ENCODE measurements at places on chromosomes 2 and 18.
A peak's percentile ranks its signal among the peaks of the same experiment; 100 is the strongest.

DNA sequence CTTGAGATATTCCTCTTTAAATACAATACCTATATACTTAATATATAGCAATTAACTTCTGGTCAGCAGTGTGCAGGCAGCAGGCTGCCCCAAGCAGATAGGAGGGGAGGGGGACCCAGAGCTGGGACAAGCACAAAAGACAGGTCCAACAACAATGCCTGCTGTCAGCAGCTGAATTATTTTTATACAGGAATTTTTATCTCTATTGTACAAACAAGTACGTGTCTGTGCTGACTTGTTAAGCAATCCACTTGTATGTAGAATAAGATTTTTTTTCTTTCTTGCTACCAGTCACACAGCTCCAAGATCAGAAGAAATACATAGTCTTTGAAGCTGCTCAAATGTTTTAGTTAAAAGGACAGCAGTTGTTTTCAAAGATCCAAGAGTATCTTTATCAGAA lies 16.7 kb downstream of the BCL11A start:
- no peak for DNase-seq

- no peak for DNase-seq
Measured at GRCh38 chr2:24859968-24860600, 60.0 kb downstream of the ADCY3 start.

- no peak for DNase-seq
Measured at GRCh38 chr2:157296490-157296889, 29.1 kb downstream of the ERMN start.

DNA sequence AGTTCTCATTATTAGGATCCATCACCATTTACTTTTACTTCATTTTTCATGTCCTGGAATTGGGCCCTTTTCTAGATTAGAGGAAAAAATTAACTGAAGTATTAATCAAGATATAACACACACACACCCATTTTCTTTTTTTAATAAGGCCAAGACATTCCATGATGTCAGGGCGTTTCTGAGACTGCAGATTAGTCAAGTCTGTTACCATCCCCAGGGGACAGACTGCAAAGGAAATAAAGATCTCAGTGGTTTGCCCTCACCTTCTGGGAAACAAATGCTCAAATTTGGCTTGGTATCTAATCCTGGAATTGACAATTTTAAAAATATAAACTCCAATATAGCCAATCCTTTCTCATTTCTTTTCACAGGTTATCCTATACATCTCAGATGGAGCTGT lies 27.4 kb downstream of the RMP24 start:
- no peak for DNase-seq

DNA sequence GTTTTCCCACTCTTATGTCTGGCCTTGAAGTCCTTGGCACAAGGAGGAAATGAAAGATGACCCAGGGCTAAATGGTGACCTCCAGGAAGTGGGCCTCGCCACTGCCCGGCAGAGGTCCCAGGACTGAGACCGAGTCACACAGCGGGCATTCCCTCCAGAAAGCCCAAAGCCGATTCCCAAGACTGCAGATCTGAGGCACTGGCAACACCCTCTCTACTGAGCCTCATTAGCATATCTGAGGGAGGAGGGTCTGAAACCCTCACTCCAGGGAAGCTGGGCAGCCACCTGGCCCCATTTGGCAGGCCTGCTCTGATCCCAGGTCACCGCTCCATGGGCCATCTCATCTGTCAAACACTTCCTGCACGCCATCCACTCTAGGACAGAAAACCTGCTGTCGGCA lies 29.1 kb downstream of the FAM178B start:
- no peak for DNase-seq

GRCh38 chr2:220893411-220893810 lies 678.7 kb downstream of the EPHA4 start:
- DNase-seq = no peak

DNA sequence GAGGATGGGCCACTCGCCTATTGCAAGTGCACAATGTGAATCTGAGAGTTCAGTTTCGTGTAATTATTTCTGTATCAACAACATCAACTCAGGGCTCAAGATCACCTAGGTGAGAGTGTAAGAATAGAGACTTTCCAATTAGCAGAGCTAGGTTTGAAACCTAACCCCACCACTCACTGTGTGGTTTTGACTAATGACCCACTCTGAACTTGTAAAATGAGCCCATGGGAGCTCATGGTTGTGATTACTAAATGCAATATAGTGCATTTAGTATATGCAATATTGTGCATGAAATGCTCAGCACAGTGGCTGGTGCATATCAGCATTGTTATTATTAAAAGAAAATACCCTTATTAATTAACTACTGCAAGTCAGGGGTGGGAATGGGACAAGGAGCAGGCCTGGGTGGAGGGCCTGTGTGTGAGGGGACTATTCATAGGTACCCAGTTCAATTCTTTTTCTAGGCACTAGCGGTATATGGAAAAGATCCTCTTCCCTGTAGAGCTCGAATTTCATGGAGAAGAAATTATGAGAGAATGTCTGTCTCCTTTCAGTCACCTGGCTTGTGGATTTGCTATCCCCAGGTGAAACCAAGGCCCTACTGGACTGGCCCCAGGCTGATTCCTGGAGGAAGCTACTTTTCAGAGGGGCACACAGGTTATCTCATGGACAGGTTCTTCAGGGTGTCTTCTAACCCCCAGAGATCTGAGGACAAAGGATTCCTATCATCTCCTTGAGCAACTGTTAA lies 169.5 kb downstream of the GFPT1 start:
- no peak for DNase-seq

- no peak for DNase-seq
Measured at GRCh38 chr2:3036432-3037125, 341.0 kb downstream of the EIPR1 start.

DNA sequence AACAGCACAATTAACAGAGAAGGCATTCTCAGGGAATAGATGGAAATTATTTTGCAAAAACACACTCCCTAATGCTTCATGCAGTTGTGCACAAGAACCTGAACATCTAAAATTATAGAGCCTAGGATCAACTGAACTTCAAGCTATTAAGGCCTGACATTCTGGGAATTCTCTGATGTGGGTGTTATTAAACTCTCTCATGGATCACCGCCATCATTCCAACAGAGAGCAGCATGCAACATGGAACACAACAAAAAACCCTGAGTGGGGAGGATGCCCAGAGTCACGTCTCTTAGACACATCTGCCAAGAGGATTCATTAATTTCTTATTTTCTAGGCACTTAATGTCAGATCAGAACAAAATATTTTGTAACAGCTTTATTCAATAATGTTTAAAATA lies 543.8 kb downstream of the ERBB4 start:
- DNase-seq = no peak

DNA sequence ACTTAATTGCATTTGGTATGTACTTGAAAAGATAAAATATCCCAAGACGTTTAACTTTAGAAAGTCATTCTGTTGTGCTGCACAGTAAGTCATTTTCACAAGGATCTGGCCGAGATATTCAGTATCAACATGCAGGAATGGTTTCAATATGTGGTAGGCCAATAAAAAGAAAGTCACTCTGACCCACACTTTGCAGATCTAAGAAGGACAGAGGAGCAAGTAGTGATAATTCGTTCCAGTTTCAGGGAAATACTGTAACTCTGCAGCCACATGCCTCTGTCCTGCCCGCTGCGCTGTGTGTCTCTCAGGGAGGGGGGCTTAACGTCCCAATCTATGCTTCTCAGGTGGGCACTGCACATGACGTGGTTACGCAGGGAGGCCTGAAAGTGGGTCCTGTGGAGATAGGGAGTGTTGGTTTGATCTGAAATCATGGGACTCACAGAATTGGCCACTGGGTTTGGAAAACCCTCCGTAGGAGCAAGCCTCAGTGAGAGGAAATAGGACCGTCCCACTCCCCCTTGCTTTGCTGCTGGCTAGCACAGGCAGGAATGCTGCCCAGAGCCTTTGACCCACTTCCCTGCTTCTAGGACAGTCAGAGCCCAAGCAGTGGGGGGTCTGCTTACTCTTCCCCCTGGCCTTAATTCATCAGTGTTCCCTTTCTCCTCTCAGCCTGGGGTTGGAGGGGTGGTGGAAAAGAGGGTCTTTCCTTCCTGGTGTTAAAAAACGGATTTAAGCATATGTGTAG lies 314.7 kb upstream of the SPRED2 start:
- no peak for DNase-seq

GRCh38 chr2:109005686-109006204 lies 16.7 kb upstream of the EDAR start:
- DNase-seq = no peak

GRCh38 chr2:202780514-202781021 lies 91.0 kb downstream of the ICA1L start:
- DNase-seq = peak; percentile 42

GRCh38 chr18:26543373-26543772 lies 5.0 kb downstream of the KCTD1 start:
- DNase-seq = no peak

- DNase-seq = no peak
Measured at GRCh38 chr2:204357286-204357685, 188.0 kb upstream of the PARD3B start.

GRCh38 chr2:11659851-11660250 lies 10.1 kb downstream of the NTSR2 start:
- DNase-seq = no peak

- no peak for DNase-seq
Measured at GRCh38 chr2:162172802-162173370, 20.8 kb upstream of the GCG start.

GRCh38 chr2:86807468-86808275 lies 17.0 kb upstream of the CD8A start:
- DNase-seq = peak; percentile 68

DNA sequence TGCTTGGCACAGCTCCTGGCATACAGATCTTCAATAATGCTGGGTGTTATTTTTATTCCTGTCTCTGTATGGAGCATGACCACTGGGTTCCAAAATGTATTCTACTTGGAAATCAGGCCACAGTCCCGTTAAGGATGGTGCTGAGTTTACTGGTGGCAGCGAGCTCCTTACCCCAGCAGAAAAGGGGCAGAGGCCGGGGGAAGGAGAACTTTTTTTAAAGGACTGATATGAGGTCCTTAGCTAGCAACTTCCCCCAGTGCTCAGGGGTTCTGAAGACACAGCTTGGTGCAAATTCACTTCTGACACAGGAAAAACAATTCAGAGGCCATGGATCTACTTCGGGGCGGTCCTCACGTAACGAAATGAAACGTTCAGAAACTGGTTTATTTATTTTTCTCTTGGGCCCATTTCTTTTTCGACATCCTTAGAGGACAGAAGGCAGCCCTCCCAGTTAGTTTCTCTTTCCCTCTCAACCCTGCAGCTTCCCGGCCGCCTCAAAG lies 872 bp downstream of the RDH14 start:
- peak; percentile 2 for DNase-seq

DNA sequence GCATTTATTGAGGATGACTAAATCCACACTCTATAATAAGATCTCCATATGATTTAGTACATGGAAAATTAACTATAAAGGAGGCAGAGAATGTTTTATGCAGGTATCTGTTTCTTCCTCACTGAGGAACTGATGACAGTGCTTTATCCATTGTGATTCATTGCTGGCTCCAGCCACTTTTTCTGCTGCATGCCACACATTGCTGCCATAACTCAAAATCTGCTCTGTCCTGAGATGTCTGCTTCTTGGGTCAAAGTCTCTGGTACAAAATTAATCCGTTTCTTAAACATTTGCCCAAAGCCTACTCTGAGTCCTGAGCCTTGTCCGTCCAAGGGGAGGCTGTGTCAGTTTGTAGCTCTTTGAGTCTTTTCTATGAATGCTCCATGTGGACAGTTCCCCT lies 15.5 kb upstream of the ARHGAP28 start:
- DNase-seq = no peak

DNA sequence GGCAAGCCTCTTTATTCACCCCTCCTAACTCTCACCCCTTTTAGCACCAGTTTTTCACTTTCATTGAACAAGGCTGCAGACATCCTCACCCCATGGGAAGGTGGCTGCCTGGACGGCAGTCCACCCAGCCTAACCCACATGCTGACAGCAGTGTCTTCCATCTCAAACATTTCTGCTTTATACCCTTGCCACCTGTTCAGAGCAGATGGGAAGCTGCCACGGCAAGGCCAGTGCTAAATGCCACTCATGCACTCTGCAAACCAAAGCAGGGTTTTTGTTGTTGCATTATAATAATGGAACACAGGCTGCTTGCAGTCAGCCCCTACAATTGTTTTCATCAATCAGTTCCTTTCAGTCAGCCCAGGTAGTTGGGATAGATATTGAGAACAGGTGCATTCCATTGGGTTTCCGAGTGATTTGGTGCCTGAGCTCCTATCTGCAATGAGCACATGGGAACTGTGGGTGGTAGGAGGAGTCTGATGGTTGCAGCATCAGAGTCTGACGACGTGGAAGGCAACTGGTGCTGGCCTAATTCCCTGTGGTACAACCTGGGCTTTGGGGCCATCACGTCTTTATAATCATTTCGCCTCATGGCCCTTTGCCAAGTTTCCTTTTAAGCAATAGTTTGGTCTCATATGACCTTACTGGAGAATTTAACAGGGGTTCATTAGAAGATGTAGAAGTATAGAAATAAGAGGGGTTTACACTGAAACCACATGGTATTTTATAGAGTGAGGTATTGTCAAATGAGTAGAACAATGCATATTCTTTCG lies 252.5 kb upstream of the SP5 start:
- no peak for DNase-seq

DNA sequence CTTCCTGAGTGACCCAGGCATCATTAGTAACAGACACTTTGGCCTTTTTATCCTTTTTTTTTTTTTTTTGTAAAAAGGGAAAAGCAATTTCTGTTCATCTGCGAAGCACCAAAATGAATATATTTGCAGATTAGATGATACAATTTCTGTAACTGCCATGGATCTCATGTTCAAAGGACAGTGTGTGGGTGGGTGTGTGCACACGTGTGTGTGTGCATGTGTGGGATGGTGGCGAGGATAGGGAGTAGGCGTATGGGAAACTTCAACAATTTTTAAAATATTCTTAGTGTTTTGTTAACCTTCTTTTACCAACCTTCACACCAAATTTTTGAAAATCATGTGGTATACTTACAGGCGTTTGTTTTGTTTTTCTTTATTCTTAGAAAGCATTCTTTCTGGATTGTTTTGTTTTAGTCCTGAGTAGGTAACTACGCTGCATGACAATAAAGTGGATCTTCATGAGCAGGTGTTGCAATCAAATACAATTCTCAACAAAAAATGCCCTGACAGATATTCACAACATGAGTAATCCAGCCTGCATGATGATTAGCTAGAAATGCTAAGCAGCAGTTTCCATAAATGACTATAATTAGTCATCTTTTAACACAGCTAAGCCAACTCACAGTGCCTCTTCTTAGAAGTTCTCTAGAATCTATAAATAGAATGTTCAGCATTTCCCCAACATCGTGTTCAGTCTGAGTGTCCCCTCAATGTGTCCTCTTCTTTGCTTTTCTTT lies 53.5 kb upstream of the RMDN2 start:
- DNase-seq = peak; percentile 58

DNA sequence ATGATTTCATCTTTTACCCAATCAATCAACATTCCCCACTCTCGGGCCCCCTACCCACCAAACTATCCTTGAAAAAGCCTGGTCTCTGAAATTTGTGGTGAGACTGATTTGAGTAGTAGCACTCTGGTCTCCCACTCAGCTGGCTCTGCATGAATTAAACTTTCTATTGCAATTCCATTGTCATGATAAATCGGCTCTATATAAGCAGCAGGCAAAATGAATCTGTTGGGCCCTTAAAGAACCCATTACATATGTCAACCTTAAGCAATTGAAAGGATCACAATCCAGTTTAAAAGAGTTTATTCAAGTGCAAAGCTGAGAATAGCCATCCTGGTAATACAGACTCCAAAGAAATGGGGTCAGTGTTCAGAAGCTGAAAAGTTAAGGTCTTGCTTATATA lies 68.2 kb downstream of the NEURL3 start:
- DNase-seq = no peak

Measured in GM13976 (cell line).